ENCODE measurements at places on chromosomes 6 and 20.

GRCh38 chr6:25343984-25344383 is 64.8 kb downstream of the CARMIL1 start:
- no peak for DNase-seq

GRCh38 chr6:83985308-83985713 is 48.3 kb upstream of the MRAP2 start:
- no peak for DNase-seq

DNA sequence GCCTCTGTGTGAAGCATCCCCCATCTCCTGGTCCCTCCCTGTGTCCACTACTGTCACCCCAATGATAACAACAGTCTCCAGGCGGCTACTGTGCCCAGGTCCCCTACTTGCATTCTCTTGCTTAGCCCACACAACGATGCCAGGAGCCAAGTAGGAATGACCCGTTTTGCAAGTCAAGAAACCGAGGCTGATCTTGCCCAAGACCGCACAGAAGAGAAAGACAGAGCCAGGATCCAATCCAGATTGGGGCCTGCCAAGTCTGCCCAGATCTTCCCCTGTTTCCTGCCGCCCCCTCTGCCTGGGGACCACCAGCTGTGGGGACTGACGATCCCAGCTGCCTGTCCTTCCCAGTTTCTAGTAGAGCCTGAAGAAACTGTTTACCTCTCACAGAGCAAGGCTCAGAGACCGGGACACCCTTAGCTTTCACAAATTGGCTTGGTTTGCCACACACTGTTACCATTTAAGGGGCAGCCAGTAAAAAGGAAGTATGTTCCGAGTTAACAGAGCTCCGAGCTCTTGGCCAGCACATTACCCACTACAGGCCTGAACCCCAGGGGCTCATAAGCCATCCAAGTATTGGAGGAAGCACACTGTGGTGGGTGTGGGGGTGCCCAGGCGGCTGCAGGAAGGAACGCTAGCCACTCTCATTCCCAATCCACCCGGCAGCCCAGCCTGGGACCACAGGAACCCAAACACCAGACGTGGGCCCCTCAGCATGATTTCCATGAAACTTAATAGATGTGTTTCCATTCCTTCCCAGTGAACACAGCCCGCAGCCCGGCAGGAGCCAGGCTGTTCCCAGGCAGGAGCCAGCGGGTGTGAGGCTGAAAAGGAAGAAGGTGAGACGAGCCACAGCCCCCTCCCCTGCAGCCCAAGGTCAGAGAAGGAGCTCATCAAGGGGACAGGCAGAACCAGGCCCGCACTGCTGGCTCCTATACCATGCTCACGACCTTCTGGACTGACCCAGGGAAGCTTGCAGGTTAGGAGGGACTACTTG is 7.9 kb downstream of the KIAA1755 start:
- DNase-seq = no peak

DNA sequence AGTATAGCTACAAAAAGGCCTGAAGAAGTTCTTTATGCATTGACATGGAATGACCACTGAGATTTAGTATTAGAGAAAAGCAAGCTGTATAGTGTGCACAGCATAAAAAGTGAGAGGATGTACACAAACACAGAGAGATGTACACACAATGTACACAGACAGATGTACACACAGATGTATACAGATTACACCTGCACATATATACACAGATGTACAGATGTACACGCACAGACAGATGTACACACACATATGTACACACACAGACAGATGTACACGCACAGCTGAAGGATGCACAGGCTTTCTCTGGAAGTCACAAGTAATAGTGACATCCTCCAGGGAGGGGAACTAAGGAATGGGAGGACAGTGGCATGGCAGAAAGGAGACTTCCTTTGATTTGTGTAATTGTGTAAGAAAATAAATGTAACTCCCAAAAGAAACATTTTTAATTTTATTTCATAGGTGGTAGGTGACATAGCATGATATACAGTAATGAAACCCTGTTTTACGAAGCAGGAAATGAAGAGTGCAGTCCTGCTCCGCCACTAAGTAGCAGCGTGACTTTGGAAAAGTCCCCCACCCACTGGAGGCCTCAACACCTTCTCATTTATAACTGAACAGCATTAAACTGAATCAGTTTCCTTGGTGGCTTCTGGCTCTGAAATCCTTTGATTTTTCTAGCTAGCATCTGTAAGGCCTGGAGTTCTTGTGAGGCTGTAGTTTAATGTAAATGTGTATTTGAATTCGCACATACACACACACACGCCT is 14.1 kb downstream of the NFATC2 start:
- no peak for DNase-seq

DNA sequence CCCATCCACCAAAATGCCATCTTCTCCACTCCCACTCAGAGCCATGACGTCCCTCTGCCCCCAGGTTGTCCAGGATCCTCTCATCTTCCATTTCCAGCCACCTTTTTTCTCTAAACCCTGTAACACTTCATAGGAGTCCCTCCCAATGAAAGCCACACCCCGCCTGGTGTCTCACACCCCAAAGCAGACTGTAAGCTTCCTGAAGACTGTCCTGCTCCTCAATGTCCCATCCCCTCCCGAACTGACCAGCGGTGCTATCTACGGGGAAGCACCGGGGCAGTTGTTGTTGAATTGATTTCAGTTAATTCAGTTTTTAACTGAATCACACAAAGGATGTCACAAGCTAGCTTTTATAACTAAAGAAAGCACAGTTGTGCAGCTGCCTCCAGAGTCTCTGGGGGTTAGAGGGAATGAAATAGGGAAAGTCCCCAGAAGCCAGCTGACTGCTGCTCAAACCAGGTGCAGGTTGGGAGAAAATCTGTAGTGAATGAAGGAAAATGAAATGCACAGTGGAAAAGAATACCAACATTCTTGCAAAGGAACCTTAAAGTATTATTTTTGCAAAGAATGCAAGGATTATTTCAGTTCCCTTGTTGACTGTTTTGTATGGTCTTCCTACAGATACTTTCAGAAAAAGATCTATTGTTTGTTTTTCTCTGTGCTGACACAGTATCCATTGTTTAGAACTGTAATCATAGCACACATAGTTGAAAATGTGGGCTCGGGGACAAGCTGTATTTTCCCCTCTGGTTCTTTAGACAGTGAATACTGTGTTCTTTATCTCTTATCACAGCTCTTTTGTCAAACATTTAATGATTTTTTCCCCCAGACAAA is 222.6 kb upstream of the QKI start:
- no peak for DNase-seq

DNA sequence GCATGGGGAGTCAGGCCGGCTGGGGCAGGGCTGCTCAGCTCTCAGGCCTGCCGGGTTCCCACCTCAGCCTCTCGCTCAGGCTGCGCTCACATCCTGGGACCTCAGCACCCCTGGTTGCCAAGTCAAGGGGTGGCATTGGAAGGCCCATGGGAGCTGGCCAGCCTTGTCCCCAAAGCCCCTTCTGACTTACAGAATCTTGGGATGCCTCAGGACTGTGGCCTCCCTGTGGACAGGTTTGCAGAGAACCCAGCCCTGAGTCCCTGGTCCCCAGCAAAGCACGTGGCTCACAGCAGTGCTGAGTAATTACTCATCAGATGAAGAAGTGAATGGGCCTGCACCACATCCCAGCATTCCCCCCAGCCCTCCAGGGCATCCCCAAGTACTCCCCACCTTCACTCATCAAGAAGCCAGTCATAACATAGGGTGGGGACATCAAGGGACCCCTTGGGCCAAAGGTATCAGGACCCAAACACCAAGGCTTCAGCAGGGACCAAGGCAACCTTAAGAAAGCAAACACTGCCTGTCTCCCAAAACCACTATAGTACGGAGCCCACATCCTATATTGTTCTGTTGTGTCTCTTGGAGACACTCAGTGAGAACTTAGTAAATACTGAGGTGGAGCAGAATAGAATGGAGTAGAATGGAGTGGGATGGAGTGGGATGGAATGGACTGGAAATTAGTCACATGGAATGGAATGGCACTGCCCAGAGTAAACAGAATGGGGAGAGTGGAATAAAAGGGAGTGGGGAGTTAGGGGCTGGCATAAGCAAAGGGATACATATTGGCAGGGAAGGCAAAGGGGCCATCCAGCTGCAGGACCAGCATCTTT is 3.6 kb downstream of the PGC start:
- DNase-seq = no peak

- no peak for DNase-seq
Measured at GRCh38 chr6:98067375-98067774, 767.0 kb upstream of the POU3F2 start.

- DNase-seq = no peak
Measured at GRCh38 chr6:39393075-39393474, 70.6 kb upstream of the KCNK16 start.

GRCh38 chr20:25059866-25060465 is 2.0 kb upstream of the ACSS1 start:
- DNase-seq = no peak
